ENCODE measurements at places on chromosomes 6 and 20.

DNA sequence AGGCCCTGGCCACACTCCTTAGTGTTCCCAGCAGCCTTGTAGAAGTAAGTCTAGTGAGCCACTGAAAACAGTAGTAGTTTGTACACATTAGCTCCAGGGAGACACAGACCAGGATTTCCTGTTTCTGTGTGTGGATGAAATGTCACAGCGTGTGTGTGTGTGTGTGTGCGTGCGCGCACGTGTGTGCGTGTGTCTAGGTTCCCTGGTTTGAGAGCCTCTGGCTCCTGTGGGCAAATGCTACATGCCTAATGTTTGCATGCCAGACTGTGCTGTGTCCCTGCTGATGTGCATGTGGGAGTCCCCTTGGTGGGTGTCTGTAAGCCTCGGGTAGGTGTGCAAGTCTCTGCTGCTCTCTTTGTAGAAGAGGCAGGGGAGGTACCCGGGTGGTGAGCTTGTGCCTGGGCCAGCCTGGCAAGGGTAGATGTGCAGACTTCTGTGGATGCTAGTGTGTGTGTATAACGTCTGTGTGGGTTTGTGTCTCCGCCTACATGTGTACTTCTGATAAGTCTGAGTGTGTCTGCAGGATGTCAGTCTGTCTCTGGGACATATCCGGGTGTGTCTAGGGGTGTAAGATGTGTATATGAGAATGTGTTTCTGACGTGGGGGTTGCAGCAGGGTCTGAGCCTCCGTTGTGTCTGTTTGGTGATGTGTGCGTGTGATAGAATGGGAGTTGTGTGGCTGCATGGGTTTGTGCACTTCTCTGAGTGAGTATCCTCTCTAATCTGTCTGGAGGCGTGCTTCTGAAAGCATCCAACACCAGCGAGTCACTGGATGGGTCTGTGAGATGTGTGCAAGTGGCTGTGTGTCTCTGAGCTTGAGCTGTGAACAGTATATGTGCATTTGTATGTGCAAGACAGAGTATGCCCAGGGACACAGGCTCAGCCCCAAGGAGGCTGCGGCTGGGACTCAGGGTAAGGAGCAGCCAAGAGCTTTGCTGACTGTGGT, 19.0 kb upstream of the TLDC2 start:
- no peak for DNase-seq

DNA sequence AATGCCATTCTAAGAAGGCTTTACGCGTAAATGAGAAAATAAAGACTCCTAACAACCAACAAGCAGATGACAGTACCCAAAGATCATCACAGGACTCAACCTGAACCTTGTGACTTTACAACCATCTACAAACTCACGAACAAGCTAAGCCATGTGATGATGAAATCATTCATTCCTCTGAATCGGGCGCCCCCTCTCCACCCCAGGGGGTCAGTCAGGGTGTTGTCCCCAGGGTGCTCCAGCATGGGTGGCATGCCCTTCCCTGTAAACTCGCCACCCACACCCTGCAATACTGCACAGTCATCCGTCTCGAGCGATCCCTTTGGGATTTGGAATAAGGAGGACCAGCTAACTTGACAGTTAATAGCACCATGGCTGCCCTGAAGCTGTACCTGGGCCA, 12.6 kb downstream of the SERPINB6 start:
- no peak for DNase-seq

DNA sequence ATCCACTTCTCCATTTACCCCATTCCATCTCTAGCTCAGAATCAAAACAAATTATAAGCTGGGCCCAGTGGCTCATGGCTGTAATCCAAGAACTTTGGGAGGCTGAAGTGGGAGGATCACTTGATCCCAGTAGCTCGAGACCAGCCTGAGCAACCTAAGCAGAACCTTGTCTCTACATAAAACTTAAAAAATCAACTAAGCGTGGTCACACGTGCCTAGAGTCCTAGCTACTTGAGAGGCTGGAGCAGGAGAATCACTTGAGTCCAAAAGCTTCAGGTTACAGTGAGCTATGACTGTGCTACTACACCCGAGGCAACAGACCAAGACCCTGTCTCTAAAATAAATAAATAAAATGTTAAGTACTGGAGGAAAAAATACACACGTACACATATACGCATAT, 74.7 kb upstream of the RUNX2 start:
- DNase-seq: no peak

DNA sequence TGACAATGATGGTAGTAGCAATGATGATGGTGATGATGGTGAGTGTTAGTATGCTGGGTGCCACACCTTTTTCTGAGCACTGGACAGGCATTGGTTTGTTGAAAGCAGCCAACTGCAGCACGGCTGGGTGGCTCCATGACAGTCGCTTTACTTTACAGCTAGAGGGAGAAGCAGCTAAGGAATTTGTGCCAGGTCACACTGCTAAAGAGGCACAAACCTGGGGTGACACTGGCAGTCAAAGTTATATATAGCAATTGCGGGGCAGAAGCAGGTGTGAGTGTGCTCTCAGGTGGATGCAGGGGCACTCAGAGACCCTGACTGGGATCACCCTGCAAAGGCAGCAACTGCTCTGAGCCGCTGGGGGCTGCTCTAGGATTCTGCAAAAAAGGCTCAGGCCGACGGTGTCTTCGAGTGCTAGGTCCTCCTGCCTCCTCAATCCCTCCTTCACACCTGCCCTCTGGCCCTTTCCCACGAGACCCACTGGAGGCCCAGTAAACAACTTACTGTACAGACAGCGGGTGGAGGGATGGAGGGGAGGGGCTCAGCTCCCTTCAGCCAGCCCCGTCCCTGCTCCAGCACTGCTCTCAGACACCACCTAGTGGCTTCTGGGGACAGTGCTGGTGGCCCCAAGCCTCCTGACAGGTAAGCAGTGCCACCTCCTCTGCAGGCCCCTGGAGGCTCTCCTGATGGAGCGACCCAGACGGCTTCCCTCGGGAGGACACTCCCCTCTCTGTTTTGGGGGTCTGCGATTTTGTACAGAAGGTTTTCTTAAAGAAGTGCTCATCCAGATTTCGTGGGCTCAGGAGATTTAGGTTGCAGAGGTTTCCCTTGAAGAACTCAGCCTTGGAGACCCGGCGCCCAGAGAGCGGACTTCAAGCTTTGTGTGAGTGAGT, 4.4 kb upstream of the RPS21 start:
- DNase-seq: peak; percentile 33

GRCh38 chr6:99801805-99802204, 192.2 kb downstream of the MCHR2 start:
- DNase-seq: no peak

DNA sequence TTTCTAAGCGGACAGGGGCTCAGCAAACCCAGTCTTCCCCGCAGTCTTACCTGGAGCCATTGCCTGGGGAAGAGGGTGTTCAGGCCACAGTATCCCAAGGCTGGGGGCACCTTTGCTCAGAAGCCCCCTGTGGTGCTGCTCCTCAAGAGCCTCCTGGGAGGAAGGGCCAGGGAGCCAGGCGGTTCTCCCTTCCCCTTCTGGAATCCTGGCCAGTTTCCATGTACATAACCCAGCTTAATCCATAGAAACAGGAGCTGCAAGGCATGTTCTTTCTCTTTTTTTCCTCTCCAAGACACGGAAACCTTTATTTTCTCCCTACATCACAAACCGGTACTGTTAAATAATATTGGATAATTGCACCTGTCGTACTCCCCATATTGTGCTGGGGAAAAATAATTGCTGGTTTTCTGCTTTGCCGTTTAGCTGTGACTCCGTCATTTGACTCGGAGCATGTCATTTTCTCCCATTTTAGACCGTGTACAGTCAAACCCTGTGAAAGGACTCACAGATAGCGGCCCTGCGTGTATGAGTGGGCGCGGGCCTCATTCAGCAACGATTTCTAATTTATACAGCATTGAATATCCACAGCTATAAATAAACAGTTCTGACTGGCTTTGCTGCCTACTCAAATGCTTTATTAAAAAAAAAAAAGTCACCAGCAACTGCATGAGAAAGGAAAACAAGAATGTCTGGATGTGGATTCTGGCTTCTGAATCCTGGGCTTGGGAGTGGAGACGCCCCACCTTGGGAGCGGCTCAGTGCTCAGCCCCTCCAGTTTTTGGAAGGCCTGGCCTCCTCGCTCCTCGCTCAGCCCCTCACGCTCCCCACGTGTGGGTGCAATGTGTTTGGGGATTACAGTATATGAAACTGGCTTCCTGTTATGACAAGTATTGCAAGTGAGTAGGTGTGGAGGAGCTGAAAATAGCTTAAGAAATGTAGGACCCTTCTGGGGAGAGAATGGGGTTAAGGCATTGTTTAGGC, 67.3 kb downstream of the ADTRP start:
- no peak for DNase-seq

DNA sequence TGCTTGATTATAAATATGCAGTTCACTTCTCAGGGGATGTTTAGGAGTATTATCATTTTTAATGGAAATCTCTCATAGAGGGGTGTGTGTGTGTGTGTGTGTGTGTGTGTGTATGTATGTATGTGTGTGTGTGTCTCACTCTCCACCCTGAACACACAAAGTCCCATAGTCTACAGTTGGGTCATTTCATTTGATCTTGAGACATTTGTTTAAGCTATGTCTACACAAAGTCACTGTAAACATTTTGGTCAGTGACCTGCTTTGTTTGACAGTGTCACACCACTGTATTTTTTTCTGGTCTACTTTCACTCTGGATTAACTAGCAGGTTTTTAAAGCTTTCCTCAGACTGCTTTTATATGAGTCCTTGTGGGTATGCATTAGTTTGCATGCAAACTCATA, 215.2 kb downstream of the GRIK2 start:
- no peak for DNase-seq

- DNase-seq: no peak
Measured at GRCh38 chr6:89430201-89430962, 2.6 kb upstream of the ANKRD6 start.

GRCh38 chr6:166728884-166729530, 102.0 kb upstream of the RPS6KA2 start:
- DNase-seq: no peak

DNA sequence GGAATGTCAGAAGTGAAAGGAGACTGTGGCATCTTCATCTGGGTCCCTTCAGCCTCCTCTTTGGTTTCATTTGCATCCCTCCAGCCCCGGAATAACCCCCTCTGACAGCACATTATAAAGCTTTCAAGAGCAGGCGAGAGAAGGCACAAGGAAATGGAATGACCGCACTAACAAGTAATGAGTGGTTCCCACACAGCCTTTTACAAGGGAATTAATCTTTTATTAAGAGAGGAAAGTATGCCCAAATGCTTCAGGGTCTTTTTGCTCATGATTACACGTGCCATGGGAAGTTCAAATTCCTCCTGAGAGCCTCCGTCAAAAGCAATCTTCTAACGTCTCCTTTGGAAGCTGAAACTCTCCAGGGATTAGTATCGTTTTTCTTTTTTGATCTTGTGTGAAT, 347.0 kb downstream of the BTBD3 start:
- DNase-seq: no peak

DNA sequence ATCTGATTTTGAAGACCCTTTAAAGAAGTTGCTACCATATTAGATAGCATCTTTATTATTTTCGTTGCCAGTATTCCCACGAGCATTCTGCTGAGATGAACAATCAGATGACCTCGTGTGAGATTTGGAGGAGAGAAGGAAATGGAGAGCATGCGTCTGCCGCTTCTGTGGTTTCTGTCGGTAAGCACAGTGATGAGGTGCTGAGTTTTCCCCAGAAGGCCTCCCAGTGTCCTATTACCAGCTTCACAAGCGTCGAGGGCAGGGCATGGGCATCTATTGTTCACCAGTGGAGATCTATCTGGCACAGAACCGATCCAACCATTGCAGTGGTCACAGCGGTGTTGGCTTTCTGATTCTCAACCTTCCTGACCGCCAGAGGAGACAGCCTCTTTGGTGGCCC, 29.4 kb downstream of the TRAF3IP2 start:
- DNase-seq: no peak

GRCh38 chr20:35307666-35308653, 15.7 kb upstream of the FAM83C start:
- DNase-seq: no peak

DNA sequence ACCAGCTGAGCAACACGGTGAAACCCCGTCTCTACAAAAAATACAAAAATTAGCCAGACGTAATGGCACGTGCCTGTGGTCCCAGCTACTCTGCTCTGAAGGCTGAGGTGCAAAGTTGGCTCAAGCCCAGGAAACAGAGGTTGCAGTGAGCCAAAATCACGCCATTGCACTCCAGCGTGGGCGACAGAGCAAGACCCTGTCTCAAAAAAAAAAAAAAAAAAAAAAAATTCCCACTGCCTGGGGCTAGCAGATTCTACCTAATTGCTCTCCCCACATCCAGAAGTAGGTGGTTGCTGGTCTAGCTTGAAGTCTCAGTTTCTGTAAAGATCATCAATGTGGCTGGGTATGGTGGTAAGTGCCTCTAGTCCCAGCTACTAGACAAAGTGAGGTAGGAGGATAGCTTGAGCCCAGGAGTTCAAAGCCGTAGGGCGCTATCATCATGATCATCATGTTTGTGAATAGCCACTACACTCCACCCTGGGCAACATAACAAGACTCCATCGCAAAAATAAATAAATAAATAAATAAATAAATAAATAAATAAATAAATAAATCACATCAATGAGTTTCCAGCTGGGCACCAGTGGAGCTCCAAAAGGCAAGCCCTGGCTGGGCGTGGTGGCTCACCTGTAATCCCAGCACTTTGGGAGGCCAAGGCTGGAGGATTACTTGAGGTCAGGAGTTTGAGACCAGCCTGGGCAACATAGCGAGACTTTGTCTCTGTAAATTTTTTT, 6.3 kb upstream of the AP5S1 start:
- no peak for DNase-seq

DNA sequence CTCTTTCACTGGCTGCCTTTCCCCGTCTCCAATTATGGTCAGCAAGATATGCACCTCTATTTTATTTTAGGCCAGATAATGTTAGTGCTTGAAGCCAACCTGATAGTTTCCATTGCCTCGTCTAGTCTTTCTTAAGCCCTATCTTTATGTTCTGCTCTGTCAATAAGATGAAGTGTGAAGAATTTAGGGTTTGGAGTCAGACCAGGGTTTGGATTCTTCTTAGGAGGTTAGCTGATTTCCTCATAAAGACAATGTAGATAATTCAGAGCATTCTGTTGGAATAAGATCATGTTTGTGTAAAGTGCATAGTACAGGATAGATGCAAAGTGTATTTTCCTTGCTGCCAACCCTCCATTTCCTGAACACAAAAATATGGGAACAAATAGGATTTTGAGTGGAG, 43.8 kb downstream of the PKIB start:
- DNase-seq: no peak

DNA sequence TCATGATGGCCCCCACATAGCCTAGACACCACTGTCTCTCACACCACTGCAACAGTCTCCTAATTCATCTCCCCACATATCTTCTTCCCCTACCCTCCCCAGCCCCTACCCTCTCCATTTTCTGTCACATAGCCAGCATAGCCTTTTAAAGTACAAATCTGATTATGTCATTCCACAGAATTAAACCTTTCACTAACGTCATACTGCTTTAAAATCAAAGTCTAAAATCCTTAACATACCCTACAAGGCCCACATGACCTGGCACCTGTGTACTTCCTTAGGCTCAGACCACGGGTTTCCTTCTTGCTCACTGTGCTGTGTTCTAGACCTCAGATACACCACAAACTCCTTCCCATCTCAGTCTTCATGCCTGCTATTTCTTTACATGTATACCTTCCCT, 5.9 kb downstream of the OSTM1 start:
- DNase-seq: no peak

DNA sequence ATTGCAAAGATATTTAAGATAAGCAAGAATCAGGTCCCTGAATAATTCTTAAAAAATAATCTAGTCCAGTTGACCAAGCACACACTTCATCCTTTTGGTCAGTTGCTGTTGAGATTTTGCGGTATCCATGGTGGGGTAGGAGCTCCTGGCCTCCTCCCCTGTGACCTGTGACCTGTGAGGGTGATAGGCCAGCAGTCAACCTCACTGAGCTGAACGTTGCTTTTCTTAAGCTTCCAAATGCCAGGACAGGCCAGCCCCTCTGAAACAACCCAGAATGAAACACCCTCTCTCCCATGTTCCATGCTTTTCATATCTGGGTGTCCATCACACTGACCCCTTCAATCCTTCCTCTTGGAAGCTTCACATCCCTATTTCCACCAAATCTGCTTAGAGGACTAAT, 164.9 kb downstream of the THBS2 start:
- no peak for DNase-seq
